Esophagus mucosa (tissue), 1 donor: ENCODE measurements at places on chromosomes 1 and 21. TPM values are rescaled to one million over a fixed set of nuclear protein-coding genes. Genes with fewer than 3 reads are reported as not detected.

- no peak for ATAC-seq
Measured at GRCh38 chr1:240927821-240928220, 315.9 kb upstream of the GREM2 start.

DNA sequence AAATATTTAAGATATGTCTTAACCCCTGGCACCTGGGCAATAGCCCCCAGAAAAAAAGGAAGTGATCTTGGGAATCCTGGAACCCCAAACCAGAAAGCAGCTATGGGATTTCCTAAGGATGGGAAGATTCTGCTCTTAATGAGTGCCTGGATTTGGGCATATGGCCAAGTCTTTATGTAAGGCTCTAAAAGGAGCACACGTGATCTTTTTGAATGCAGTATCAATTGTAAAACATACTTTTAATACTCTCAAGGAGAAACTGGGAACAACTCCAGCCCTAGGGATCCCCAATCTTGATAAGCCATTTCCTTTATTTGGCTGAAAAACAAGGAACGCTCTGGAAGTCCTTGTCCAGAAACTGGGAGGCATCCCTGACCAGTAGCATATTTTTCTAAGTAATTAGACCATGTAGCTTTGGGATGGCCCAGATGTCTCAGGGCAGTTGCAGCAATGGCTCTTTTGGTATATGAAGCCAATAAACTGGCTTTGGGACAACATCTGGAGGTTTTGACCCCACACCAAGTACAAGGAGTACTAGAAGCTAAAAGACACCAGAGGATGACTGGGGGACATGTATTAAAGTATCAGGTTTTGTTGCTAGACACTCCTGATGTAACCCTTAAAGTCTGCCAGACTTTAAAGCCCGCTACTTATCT is 80.9 kb upstream of the KIAA0040 start:
- no peak for ATAC-seq

DNA sequence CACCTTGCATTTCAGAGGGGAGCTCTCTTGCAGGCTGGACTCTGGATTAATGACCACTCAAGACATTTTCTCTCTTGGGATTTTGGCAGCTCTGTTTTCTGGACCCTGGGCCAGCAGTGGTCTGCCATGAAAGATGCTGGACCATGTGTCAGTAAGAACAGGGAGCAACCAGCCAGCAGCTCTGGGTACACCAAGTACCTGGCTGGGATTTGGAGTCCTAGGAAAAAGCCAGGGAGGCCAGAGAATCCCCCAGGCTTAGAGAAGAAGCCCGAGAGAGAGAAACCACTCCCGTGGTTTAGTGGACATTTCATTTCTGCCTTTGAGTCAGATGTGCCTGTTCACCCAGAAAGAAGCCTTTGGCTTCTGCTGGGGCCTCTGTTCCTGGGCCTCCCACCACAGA is 2.5 kb downstream of the NFASC start:
- no peak for ATAC-seq

- no peak for ATAC-seq
Measured at GRCh38 chr1:2929335-2929734, 91.9 kb upstream of the ACTRT2 start.

- no peak for ATAC-seq
Measured at GRCh38 chr1:172378109-172378760, 42.2 kb upstream of the C1orf105 start.

The RAB4A gene
- 58.5 TPM for total RNA-seq

The HTR1D gene
- not detected for total RNA-seq

The S100A3 gene
- total RNA-seq = 9.6 TPM

The NPPA gene
- not detected for total RNA-seq

The TDRD10 gene
- total RNA-seq = 0.44 TPM

The STYXL2 gene
- total RNA-seq = not detected
